NCI-H1930 (cell line): ENCODE measurements at places on chromosomes 6 and 20.

- no peak for DNase-seq
Observed at GRCh38 chr6:34146801-34147592, 1.1 kb upstream of the GRM4 start.

- DNase-seq, result no peak
Observed at GRCh38 chr6:333379-334002, 41.2 kb downstream of the DUSP22 start.

- DNase-seq, result no peak
Observed at GRCh38 chr6:43878127-43878634, 108.2 kb downstream of the VEGFA start.

DNA sequence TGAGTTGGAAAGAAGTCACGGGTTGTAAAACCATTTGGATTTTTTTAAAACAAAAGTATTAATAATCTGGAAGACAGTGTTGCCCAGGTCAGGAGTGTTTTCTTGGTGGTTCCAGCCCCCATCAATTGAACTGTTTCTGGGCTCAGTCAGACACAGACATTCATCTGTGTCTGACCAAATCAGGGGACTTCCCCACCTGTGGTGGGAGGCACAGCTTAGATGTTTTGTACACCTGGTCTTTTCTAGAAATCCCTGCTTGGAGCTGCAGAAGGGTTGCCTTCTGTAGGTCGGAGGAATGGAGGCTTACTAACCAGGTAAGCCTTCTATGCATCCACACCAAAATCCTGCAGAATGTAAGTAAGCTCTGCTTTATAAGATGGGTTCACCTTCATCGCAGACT lies 63.6 kb downstream of the CDS2 start:
- no peak for DNase-seq

GRCh38 chr20:56391596-56392131 lies 351 bp downstream of the AURKA start:
- no peak for DNase-seq

GRCh38 chr6:94735270-94735669 lies 842.1 kb upstream of the MANEA start:
- no peak for DNase-seq

- DNase-seq, result no peak
Observed at GRCh38 chr20:9311132-9311531, 203.3 kb upstream of the LAMP5 start.

DNA sequence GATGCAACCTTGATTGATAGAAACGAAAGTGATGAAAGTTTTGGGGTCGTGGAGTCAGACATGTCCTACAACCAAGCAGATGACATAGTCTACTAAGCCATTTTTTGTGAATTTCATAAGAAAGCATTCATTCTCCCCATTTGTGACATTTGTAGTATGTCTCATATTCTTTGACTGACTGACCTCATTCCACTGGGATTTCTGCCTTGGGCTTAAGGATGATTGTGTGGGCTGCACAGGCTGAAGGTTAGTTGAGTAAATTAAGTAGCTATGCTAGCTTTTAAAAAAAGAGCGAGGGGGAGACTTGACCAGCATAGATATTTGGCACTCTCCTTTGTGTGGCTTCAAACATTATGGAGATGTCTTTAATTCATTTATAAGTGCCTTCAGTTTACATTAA lies 28.9 kb downstream of the STMND1 start:
- no peak for DNase-seq

DNA sequence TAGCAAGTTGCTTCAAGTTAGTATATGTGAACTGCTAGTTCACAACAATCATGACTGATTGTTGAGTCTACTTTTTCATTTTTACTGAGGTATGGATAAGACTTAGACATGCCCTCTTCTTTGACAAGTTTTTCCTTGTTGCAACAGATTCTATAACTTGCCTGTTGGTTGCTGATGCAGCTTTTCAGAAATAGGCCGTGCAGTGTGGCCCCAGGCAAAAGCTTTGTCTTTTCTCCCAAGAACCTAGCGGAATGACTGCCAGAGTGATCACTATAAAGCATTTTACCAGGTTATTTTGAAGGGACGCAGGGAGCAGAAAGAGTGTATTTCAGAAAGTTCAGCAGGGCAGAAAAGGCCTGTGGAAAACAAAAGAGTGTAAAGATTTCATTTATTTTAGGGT lies 16.0 kb downstream of the HECA start:
- no peak for DNase-seq

DNA sequence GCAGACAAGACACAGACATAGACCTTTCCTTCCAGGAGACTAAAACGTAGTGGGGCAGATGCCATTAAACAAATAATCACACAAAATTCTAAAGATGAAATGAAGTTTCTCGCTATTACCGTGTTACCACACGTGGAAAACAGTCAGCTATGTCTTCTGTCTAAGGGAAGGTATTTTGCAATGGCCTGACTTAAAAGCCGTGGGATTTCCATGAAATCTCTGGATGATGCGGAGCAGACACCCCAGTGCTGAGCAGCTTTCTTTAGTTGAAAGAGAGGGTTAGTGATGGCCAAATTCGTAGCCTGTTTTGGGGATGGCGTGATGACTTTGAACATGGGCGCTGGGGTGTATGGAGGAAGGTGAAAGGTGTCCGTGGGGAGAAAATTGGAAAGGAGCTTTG lies 281.8 kb downstream of the NRN1 start:
- DNase-seq, result no peak

- no peak for DNase-seq
Observed at GRCh38 chr6:124423621-124424020, 538.6 kb upstream of the RNF217 start.
